GM13977 (cell line): ENCODE measurements at places on chromosomes 6 and 20.

DNA sequence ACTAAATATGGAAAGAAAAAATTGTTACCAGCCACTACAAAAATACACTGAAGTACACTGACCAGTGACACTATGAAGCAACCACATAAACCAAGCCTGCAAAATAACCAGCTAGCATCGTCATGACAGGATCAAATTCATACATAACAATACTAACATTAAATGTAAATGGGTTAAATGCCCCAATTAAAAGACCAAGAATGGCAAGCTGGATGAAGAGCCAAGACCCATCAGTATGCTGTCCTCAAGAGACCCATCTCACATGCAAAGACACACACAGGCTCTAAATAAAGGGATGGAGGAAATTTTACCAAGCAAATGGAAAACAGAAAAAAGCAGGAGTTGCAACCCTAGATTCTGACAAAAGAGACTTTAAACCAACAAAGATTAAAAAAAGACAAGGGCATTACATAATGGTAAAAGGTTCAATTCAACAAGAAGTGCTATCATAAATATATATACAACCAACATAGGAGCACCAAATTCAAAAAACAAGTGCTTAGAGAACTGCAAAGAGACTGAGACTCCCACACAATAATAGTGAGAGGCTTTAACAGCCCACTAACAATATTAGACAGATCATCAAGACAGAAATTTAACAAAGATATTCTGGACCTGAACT lies 104.8 kb downstream of the HACE1 start:
- no peak for DNase-seq

GRCh38 chr20:18635380-18635779 lies 47.5 kb downstream of the DTD1 start:
- no peak for DNase-seq

DNA sequence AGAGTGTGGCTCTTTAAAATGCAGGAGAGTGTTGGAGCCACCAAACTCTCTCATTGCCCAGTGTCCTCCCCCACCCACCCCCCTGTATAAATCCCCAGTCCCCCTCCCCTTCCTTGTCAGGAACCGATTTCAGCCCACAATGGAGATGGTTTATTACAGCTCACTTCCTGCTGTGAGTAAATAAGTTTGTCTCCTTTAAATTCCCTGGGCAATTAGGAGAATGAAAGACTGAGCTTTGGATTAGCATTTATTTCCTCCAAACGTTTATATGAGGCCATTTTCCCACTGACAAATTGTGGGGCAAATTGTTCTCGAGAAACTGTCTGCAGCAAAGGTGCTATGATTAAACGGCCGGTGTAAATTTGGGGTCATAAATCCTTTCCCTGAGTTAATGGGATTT lies 128.8 kb downstream of the DHX35 start:
- DNase-seq: no peak

DNA sequence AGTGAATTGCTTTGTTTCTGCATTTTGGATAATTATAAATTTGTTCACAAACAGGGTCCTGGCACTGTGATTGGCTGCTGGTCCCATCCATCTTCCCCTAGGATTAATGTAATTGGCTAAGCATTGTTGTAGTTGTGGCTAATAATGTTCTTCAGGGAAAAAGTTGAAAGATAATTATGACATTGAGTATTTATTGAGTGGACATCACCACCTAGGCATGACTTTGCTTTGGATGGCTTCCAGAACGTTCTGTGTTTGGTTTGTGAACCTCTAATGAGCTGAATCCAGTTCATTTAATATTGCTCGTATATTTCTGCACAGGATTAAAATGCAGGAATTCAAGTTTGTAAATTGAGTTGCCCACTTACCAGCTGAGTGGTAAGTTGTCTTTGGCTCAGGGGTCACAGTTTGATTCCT lies 55.1 kb downstream of the ARID1B start:
- DNase-seq: no peak

- no peak for DNase-seq
These were observed 26.5 kb downstream of the FYN start for GRCh38 chr6:111846492-111847409.

DNA sequence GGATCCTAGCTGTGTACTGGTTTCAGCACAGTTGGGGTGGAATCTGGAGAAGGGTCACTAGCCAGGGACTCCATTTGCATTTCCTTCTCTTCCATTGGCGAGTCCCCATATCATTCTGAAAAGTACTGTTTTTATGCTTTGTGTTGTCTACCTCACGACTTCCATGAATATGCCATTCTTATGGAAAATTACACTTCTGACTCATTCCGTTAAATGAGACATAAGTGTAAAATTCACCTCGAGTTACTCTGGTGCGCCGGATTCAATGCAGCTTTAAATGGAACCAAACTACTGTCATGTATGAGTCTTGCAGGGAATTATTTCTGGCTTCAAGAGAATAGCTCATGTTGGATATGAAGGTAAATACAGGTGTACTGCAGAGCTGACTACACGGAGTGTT lies 99.2 kb downstream of the PDE7B start:
- no peak for DNase-seq

GRCh38 chr20:40471261-40471629 lies 217.8 kb downstream of the MAFB start:
- no peak for DNase-seq

- DNase-seq: no peak
These were observed 41.8 kb downstream of the OLIG3 start for GRCh38 chr6:137452333-137452894.

GRCh38 chr6:56364431-56364826 lies 117.0 kb upstream of the COL21A1 start:
- DNase-seq: no peak

DNA sequence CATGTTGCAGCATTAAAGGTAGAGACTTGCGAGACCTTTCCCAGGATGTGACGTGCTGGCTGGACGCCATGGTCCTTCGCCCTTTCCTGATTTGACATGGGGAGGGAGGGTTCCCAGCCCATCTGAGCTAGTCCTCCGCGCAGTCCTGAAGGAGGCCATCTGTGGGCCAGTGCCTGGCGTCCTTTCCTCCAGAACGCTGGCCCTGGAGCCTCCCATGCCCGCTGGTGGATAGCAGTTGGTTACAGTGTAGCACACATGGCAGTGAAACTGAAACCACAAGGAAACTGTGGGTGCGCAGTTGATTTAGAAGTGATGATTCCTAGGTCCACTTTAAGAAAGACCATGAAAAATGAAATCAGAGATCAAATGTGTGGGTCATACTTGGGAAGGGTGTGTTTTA lies 193.7 kb downstream of the CDH4 start:
- no peak for DNase-seq

- DNase-seq: no peak
These were observed 1.8 kb downstream of the FOXO3 start for GRCh38 chr6:108562503-108562993.

DNA sequence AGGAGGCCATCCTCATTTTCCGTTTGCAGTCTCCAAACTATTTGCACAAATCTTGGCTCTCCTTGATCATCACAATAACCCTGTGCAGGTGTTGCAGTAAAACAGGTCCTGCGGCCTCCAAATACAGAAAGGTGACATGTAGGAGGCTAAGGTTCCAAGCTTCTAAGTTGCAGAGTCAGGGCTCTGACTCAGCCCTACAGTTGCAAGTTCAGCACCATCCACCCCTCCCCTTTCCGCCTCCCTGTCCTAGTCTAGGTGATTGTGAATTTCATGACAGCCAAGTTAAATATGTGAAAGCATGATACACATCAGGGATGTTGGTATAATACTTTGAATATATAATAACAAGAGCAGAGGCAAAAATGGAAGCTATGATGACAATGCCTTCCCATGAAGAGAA lies 317.3 kb upstream of the CDH4 start:
- no peak for DNase-seq

GRCh38 chr6:10347561-10348327 lies 67.1 kb downstream of the TFAP2A start:
- DNase-seq: no peak

- DNase-seq: no peak
These were observed at the start of gene DEFB123 for GRCh38 chr20:31440012-31440659. Gene DEFB123 (plus strand): TSS chr20:31440632. CDS start chr20:31440699, 67 bp downstream.

DNA sequence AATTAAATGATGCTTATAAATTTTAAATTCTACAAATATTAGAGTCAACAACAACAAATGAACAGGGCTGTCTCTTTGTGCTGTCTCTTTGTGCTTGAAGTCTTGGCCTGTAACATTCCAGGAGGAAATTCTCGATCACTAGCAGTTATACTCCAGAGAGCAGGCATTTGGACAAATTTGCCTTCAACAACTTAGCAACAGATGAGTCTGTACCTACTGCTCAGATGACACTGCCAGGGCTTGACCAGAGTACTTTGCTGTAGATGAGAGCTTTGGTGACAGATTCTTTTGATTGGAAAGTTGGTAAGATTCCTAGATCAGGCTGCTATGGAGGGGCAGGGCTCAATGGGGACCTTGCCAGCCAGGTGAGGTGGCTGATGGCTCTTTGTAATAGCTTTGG lies 217.2 kb downstream of the GRM1 start:
- DNase-seq: no peak

DNA sequence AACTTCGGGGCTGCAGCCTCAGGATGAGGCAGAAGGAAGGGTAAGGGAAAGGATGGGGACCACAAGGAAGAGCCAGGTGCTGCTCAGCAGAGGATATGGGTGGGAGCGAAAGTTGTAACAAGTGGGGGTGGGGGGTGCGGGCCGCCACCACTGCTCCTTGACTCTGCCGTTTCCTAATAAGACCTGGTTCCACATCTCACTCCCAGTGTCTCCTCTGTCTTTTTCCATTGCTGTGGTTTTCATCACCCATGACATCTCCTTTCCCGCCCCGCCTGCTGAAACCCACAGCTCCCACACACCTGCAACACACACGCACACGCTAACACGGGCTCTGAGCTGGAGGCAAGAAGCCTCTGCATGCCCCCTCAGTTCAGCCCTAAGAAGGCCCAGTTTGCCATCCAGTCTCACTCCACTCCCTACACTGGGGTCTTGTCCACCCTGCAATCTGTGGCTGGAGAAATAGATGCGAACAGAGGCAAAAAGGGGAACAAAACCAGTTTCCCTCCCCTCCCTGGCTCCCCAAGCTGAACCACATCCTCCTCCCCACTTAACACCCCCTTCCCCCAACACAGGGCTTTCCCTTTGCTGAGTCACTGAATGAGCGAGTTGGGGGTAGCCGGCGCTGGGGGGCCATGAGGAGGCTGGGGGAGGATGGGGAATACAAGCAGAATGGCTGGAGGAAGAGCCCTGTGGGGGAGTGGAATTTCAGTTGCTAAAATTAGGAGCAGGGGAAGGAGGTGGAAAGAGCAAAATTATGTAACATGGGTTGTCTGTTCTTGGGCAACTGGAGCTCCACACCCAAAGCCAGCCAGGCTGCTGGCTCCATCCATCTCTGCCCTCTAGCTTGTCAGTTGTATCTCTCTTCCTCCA lies 11.5 kb downstream of the NFKBIL1 start:
- DNase-seq: peak; percentile 74

- no peak for DNase-seq
These were observed 182.8 kb upstream of the FOXQ1 start for GRCh38 chr6:1129131-1129530.

GRCh38 chr6:105282631-105283585 lies 103.1 kb upstream of the POPDC3 start:
- DNase-seq: no peak

DNA sequence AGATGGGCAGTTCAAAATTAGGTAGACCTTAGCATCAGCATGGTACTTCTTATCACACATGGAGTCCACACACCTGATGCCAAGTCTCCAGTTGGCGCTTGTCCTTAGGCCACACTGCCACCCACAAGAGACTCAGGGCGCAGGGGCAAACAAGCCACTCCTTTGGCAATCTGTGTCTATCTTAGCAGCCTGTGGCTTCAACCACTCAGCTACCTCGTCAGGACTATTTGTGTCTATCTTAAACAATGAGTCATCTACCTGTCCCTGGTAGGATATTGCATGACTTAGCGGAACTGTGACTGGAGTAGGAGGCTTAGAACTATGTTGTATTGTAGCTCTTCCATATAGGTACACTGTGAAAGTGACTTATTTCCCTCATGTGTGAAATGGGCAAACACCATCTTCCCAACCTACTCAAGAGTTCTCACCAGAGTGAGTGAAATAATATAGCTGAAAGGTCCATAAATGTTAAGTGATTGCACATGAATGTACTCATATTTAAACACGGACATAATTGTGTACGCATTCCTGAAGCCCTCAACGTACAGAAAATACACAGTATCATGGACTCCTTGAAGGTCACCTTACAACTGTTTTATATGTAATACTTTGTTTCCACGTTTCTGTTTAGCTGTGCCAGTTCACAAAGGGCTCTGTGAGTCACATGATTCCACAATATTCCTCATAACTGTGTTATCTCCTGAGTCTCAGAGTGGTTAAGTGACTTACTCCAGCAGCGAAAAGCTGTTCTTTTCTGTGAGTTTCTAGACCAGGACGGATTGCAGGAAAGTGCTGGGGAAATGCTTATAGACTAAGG lies 1.6 kb downstream of the TRIM27 start:
- no peak for DNase-seq
